ENCODE measurements at places on chromosomes 2 and 18.

DNA sequence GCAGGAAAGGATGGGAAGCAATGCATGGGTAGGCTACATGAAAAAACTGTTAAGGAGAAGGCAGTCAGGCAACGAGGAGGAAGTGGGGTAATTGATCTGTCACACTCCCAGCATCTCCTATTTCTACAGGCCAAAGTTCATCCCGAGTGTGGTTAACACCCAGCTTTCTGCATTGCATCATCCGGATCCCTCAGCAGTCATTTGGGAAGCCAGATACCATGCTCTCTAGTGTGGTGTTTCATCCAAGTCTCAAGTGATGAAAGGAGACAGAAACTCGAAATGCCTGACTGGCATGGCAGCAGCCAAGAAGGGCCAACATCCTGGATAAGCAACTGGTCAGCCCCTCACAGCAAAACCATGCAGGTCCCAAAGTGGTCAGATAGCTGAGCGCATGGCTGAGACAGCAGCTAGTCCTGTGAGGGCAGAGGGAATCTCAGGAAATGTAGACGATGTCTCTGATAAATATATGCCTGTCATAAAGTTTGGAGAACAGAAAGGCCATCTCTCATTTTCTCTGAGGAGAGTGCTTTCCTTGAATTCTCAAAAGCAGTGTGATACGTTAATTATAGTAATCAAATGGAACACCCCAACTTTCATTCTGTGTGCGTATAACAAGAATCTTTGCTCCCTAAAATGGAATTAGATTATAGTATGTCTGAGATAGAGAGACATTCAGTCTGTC is 24.8 kb upstream of the HNRNPA3 start:
- H3K36me3 ChIP-seq, result no peaks in the 10 kb centered on the region
- no peak overlapping the region for H3K27ac ChIP-seq
- no peaks in the 10 kb centered on the region for H3K4me1 ChIP-seq
- H3K27me3 ChIP-seq, result no peaks in the 10 kb centered on the region
- no peak overlapping the region for H3K4me3 ChIP-seq

DNA sequence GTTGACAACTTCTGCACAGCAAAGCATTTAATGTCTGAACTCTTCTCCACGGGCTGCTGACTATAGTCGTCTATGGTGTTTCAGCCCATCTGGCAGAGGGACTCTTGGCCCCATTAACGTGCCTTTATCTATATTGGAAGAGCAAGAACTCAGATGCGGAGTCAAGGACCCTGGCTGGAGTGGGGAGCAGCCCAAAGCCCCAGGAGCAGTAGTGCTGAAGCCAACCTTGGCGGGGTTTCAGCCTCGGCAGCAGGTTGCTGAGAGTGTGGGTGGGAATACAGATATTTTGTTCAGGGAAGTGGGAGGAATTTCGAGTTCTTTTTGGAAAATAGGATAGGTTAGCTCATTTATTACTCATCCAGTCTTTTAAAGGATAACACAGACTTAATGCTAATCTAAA is 34.2 kb downstream of the TMEM17 start:
- H3K27me3 ChIP-seq, result no peaks in the 10 kb centered on the region
- DNase-seq, result peak; percentile 69
- peaks cover 36% of the 10 kb centered on the region for H3K4me1 ChIP-seq
- no peak overlapping the region for H3K27ac ChIP-seq
- no peak overlapping the region for H3K4me3 ChIP-seq

- no peaks in the 10 kb centered on the region for H3K36me3 ChIP-seq
- no peaks in the 10 kb centered on the region for H3K4me1 ChIP-seq
- no peak overlapping the region for H3K27ac ChIP-seq
- no peak overlapping the region for H3K4me3 ChIP-seq
These were observed 15.5 kb upstream of the SIX2 start for GRCh38 chr2:45024600-45025291.

DNA sequence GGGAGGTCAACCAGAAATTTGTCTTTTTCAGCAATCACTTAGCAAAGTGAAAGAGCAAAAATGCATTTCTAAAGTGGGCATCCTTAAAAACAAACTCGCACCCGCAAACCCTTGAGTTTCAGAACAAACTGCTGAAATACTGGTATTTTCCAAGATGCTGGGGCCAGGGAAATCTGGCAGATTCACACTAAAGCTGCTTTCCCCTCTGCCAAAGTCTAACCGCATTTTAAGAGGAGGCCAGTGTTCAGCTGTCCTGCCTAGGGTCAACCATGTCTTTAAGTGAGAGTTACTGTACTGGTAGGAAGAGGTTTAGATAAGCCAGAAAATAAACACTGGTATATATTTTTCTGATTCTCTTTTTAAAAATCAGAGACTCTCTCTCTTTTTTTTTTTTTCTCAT is 55.9 kb downstream of the ACVR1 start:
- peaks cover 33% of the 10 kb centered on the region for H3K36me3 ChIP-seq
- H3K4me3 ChIP-seq, result no peak overlapping the region
- DNase-seq, result no peak
- no peaks in the 10 kb centered on the region for H3K27me3 ChIP-seq

DNA sequence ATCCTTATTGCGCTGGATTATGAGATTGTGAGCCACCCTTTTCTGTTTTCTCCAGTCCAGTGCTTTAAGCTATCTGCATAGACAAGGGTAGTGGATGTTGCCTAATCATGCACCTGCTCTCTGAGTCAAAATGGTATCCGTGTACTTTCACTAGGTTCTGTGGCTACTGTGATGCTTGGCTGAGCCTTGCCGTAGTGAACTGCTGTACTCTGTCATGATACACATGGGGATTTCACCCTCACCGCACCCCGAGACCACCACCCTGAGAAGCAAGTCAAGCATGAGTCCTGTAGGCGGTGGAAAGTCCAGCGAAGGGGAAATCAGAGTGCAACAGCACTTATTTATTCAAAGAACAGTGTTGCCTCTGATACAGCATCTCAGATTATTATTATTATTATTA is 55.0 kb downstream of the ARHGAP25 start:
- H3K27me3 ChIP-seq, result no peaks in the 10 kb centered on the region
- no peak for DNase-seq
- no peaks in the 10 kb centered on the region for H3K36me3 ChIP-seq
- H3K4me3 ChIP-seq, result no peak overlapping the region
- no peaks in the 10 kb centered on the region for H3K4me1 ChIP-seq

GRCh38 chr2:173402405-173402974 is 47.8 kb downstream of the CDCA7 start:
- peaks cover 10% of the 10 kb centered on the region for H3K4me1 ChIP-seq
- no peak overlapping the region for H3K27ac ChIP-seq
- peak overlapping the region; percentile 4 for H3K4me3 ChIP-seq
- H3K27me3 ChIP-seq, result peaks cover 5% of the 10 kb centered on the region
- no peaks in the 10 kb centered on the region for H3K36me3 ChIP-seq

- H3K4me1 ChIP-seq, result no peaks in the 10 kb centered on the region
- DNase-seq, result no peak
- no peak overlapping the region for H3K4me3 ChIP-seq
- H3K36me3 ChIP-seq, result no peaks in the 10 kb centered on the region
- H3K27me3 ChIP-seq, result no peaks in the 10 kb centered on the region
These were observed 434.2 kb downstream of the GRB14 start for GRCh38 chr2:164187121-164187520.

- H3K4me1 ChIP-seq, result peaks cover 44% of the 10 kb centered on the region
- peak; percentile 12 for DNase-seq
- peak overlapping the region; percentile 52 for H3K27ac ChIP-seq
- no peaks in the 10 kb centered on the region for H3K36me3 ChIP-seq
- H3K27me3 ChIP-seq, result no peaks in the 10 kb centered on the region
- H3K4me3 ChIP-seq, result no peak overlapping the region
These were observed 585.9 kb downstream of the ZEB2 start for GRCh38 chr2:143933946-143934569.

DNA sequence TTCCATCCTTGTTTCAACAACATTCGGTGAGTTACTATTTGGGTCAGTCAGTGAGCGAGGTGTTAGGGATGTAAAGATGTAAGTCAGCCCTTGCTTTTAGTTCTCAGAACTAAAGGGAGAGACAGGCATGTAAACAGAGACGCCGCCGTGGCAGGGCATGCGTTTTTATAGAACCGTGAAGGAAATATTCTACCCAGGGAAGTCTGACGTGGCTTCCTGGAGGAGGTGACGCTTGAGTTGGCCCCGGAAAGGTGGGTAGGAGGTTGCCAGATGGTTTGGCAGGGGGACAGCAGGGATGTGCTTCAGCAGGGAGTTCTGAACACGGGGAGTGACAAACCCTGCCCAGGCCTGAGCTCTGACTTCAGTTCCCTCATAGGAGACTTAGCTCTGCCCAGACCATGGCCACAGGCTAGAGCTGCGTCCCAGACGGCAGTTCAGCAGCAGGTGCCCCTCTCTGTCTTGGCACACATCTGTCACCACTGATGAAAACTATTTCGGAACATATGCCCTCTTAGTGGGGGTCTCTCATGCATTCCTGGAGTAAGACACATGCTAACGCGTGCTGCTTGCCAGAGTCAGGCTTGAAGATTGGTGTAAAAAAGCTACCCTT is 23.4 kb upstream of the RPL31 start:
- peaks cover 5% of the 10 kb centered on the region for H3K4me1 ChIP-seq
- DNase-seq, result no peak
- peak overlapping the region; percentile 41 for H3K27ac ChIP-seq
- no peak overlapping the region for H3K4me3 ChIP-seq

DNA sequence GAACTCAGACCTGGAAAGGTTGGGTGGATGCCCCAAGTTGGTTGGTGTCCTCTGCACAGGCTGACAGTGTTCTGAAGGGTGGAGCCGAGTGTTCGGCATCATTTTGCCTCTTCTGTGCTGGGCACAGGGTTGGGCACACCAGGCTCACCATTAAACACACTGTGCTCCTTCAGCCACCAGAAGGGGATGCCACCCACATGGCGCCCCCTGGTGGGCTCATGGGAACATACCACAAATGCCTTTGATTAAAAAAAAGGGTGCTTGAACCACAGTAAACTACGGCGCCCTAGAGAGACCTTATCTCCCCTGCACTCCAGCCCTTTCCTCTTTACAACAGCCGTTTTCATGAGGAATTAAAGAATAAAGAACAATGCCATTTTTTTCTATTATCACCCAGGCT is 89.4 kb downstream of the CELF4 start:
- no peaks in the 10 kb centered on the region for H3K36me3 ChIP-seq
- H3K27ac ChIP-seq, result no peak overlapping the region

DNA sequence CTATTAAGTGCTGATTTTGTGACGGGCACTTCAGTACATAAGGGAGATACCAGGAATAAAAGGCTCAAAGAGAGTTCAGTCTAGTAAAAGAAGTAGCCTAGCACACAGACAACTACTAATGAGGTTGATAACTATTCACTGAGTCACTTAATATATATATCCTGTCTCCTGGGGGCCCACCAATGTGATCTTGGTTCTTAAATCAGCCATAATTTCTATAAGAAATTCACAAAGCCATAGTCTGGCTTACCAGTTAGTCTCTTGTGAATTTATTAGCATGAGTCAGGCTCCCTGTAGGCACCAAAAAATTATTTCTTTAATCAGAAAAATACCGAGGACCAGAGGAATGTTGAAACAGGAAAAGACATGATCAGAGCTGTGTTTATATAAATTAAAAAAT is 10.4 kb downstream of the KCNE4 start:
- H3K36me3 ChIP-seq, result no peaks in the 10 kb centered on the region
- H3K4me3 ChIP-seq, result no peak overlapping the region
- peaks cover 32% of the 10 kb centered on the region for H3K4me1 ChIP-seq
- peak overlapping the region; percentile 13 for H3K27ac ChIP-seq
- no peaks in the 10 kb centered on the region for H3K27me3 ChIP-seq

DNA sequence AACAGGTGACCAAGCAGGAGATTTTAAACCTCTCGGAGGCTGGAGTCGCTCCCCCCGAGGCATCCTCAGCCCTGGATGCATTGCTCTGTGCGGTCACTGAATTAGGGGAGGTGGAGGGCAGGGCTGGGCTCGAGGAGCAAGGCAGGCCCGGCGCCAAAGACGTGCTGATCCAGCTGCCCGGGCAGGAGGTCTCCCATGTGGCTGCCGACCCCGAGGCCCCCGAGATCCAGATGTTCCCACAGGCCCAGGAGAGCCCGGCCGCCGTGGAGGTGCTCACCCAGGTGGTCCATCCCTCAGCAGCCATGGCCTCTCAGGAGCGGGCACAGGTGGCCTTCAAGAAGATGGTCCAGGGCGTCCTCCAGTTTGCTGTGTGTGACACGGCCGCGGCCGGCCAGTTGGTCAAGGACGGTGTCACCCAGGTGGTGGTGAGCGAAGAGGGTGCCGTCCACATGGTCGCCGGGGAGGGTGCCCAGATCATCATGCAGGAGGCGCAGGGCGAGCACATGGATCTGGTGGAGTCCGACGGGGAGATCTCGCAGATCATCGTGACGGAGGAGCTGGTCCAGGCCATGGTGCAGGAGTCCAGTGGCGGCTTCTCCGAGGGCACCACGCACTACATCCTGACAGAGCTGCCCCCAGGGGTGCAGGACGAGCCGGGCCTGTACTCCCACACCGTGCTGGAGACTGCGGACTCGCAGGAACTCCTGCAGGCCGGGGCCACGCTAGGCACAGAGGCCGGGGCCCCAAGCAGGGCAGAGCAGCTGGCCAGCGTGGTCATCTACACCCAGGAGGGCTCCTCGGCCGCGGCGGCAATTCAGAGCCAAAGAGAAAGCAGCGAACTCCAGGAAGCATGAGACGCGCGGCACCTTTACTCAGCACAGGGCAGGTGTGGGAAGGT is 145.1 kb downstream of the PTGR3 start:
- no peaks in the 10 kb centered on the region for H3K27me3 ChIP-seq
- no peak overlapping the region for H3K27ac ChIP-seq

DNA sequence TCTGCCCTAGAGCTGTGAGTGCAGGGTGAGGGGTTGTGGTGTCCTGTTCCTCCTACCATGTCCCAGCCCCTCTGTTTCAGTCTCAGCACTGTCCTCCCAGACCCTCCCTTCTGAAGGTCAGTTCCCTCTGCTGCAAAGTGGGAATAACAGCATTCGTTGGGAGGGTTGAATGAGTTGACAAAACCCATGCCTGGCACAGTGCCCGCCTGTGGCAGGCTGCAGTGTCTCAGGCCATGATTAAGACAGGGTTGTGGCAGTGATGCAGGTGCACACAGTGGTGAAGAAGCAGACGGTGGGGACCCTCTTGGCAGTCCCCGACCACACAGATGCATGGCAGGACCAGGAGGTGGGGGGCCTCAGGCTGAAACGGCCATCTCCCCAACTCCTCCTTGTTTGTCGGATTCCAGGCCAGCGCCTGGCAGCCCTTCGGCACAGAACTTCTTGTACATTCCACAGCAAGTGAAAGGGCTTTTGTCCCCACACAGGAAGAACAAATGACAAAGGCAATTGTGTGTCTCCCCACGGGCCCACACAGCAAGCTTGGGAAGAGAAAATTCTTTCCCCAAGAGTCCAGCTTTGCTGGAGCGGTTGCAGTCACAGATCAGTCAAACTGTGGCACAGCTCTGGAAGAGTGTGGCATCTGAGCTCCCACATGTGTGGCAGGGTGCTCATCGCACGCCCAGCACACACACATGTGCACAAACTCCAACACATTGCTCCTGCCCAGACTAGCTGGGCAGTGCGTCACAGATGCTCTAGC is 92.0 kb upstream of the MSH2 start:
- no peaks in the 10 kb centered on the region for H3K27me3 ChIP-seq
- DNase-seq, result peak; percentile 83

DNA sequence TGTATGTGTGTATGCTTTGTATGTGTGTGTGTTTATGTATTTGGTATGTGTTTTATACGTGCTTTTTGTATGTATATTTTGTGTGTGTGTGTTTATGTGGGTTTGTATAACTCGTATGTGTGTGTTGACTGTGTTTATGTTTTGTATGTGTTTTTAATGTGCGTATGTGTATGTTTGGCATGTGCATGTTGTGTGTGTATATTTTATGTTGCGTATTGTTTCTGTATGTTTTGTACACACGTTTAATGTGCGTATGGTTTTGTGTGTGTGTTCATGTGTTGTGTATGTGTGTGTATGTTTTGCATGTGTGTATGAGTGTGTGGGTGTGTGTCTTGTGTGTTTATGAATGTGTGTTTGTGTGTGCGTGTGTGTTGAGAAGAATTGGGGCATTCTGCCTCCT is 55.2 kb upstream of the NCK2 start:
- H3K36me3 ChIP-seq, result no peaks in the 10 kb centered on the region
- no peaks in the 10 kb centered on the region for H3K4me1 ChIP-seq
- H3K4me3 ChIP-seq, result no peak overlapping the region
- no peak for DNase-seq
- no peak overlapping the region for H3K27ac ChIP-seq
